ENCODE measurements at places on chromosomes 4 and X.
A peak's percentile ranks its signal among the peaks of the same experiment; 100 is the strongest.

DNA sequence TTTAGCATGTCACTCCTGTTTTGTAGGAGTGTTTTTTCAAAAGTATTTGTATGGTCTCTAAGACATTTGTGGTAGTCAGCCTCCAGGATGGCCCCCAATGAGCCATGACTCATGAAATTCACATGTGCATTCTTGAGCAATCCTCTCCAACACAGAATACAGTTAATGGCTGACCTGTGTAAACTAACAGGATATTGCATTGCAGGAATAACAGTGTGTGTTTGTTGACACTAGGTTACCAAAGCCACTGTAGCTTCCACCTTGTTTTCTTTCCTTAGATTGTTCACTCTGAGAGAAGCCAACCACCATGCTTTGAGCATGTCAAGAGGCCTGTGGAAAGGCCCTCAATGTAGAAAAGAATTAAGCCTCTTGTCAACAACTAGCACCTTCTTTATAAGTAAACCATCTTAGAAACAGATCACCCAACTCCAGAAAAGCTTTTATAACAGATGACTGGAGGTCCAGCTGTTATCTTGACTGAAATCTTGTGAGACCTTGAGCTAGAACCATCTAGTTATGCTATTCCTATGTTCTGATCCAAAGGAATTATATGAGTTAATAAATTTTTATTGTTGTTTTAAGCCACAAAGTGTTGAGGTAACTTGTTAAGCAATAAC lies 28.5 kb downstream of the TBCK start:
- DNase-seq = peak; percentile 65

- DNase-seq = no peak
These were observed 57.4 kb downstream of the SPOCK3 start for GRCh38 chr4:167176723-167177367.

- no peak for DNase-seq
These were observed 254.2 kb downstream of the DHX15 start for GRCh38 chr4:24330172-24330571.

DNA sequence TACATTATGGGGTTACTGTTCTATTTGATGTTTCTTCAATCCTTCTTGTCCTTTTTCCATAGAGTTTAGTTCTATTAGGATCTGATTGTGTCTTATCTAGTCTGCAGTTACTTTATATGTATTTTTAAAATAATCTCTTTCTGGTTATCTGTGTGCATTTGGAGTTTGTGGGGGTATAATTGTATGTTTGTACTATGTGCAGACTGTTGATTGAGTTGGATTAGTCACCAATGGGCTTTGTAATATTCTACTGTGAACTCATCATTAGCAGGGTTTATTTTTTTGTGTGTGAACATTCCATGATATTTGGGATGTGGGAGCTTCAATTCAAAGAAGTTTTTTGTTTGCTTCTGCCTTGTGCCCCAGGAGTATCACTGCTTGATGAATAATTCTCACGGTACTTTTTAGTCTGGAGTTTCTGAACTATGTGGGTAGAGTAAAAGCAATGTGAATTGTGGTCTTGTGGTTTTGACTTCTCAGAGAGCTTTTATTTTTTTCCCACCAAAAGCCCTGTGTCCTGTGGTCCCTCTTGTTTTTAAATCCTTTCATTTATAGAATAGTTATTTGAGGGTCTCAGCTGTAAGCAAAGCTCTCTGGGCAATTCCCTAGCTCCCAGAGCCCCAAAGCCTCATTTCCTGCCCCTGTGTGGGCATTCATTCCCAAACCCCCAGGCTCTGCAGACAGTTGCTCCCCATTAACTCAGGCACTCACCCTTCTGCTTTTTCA lies 127.8 kb downstream of the PHKA2 start:
- no peak for DNase-seq

- no peak for DNase-seq
These were observed 60.4 kb upstream of the HPF1 start for GRCh38 chr4:169818063-169818679.

DNA sequence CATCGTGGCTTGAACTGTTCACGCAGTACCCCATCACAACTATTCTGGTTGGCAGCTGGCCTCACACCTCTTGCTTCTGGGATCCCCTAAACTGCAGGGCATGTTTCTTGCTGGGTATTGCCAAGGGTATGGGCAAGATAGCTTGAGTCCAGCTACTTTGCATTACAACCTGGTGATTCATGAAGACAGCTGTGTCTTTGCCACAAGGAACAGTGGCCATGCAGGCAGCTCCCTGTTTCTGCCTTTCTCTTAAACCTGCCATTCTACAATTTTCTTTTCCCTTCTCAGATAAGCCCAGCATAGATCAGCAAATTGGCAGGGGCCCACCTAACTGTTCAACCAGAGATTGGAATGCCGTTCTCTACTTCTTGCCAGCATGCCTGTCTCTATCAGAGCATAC lies 42.8 kb downstream of the TENM3 start:
- DNase-seq = no peak

GRCh38 chr4:94462572-94462971 lies 10.8 kb downstream of the PDLIM5 start:
- DNase-seq = no peak

Measured in HT-29 (cell line).